ENCODE measurements at places on chromosomes 5 and 9.

GRCh38 chr5:74248576-74248975, 392.0 kb downstream of the ENC1 start:
- DNase-seq, result no peak

DNA sequence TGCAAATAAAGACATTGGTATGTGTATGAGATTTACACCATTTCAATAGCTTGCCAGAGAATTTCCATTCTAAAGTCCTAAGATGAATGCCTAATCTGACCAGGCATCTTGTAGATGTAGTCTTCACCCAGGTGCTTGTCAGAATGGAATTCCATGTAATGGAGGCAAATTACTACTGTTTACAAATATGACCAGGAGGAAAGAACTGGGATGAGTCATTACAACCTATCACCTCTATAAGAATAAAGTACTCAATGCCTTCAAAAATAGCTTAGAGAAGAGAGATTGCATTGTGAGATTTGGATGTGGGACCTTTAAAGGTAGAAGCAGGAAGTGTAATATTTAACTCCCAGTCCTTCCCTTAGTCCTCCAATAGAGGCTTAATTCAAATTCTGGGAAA, 507.0 kb upstream of the PTGER4 start:
- no peak for DNase-seq

- no peak for DNase-seq
Measured at GRCh38 chr5:50767588-50767987, 101.2 kb downstream of the PARP8 start.

DNA sequence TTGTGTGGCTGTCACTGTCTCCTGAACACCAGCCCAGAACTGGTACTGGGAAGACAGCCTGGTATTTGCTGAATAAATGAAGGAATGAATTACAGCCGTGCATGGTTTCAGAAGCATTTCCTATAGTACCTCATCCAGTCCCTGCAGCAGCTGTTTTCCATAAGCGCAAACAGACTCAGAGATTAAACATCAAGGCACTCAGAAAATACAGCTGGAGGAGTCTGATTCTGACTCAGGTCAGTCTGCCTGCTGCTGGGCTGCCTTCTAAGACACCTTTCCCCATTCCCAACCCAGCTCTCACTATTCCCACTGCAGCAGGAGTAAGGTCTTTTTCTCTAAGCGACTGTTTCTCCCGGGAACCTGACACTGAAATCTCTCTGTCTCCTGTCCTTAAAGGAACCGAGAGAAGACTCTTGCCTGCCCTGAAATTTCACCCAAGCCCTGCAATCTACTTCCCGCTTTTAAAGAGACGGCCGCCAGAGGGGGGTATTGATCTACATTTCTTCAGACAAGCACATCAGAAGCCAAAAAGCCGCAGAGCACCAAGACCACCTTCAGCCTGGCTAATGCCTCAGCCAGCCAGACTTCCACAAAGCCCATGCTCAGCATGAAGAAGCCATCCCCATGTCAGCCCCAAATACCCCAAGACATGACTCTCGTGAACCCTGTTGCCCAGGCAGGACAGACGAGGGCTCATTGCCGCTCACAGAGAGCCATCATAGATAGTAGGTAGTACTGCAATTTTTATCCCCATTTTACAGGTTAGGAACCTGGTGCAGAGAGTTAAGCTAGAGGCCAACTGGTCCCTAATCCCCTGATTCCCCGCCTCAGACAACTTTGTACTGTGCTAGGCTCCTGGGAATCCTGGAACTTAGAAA, 5.4 kb upstream of the FOXI1 start:
- DNase-seq, result peak; percentile 20
